ENCODE measurements at places on chromosomes 7 and 10.
A peak's percentile ranks its signal among the peaks of the same experiment; 100 is the strongest.

- no peak for ATAC-seq
These were observed 280.5 kb downstream of the ELFN1 start for GRCh38 chr7:1950452-1951158.

- no peak for ATAC-seq
These were observed 21.0 kb upstream of the PNLIP start for GRCh38 chr10:116524736-116525135.

- ATAC-seq, result peak; percentile 72
These were observed 77.5 kb upstream of the CTTNBP2 start for GRCh38 chr7:117950601-117951260.

- ATAC-seq, result no peak
These were observed 96.4 kb downstream of the ARHGAP12 start for GRCh38 chr10:31832261-31832660.

DNA sequence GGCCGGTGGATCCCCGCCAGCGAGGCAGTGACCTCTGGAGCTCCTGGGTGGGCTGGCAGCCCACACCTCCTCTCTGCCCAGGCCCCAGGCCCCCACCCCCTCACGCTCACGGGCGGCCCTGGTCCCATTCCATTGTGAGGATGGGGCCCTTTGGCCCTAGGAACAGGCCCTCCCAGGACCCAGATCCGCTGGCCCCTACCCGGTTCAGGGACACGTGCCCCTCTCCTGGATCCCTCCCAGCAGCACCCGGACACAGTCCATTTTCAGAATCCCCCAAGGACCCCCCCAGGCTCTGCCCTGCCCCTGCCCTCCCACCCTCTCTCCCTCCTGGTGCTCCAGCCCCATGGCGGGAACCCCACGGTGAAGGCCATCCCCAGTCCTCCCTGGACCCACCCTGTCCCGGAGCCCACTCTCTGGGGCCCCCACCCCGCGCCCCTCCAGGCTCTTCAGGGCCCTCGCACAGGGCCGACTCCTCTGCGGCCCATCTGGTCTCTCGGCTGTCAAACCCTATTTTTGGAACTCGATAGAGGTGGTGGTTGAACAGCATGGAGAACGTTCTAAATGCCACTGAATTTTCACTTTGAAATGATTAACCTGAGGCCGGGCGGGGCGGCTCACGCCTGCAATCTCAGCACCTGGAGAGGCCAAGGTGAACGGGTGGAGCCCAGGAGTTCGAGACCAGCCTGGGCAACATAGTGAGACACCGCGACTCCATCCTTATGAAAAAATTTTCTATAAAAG, 8.1 kb downstream of the ADAP1 start:
- ATAC-seq, result peak; percentile 1

GRCh38 chr7:151435103-151435916, 4.6 kb downstream of the CRYGN start:
- no peak for ATAC-seq

- ATAC-seq, result no peak
These were observed 141.4 kb upstream of the INSYN2A start for GRCh38 chr10:127337801-127338200.

GRCh38 chr7:157434231-157434630, 97.4 kb downstream of the DNAJB6 start:
- ATAC-seq, result no peak

DNA sequence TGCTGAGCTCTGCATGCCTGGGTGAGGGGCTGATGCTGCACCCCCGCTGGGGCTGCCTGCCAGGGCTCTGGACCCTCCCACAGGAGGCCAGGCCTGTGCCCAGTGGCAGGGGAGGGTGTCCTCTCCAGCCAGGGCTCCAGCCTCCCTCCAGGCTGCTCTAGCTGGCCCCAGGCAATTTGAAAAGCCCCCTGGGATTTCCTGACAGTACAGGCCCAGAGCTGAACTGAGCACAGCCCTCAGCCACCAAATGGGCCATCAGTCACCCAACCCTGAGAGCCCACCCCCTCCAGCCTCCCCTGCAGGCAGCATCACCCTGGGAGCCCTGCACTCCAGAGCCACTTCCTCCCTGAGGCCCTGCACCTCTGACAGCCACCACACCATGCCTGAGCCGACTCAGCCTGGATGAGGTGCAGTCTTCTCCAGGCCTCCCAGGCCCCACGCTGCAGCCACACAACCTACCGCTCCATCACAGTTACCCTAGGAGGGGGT, 101.8 kb upstream of the RET start:
- peak; percentile 21 for ATAC-seq

DNA sequence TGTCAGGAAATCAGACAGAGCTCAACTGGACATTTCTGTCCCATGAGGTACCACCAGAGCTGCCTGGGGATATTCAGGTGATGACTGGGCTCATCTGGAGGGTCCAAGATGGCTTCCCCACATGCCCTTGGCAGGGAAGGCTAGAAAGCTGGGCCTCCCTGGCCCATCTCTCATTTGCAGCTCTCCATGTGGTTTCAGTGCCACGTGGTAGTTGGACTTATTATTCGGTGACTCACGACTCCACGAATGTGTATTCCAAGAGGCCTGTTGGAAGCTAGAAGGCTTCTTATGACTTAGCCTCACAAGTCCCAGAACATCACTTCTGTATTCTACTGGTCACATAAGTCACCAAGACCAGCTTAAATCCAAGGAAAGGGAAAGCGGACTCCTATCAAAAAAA, 22.8 kb downstream of the NSMCE4A start:
- ATAC-seq, result no peak

DNA sequence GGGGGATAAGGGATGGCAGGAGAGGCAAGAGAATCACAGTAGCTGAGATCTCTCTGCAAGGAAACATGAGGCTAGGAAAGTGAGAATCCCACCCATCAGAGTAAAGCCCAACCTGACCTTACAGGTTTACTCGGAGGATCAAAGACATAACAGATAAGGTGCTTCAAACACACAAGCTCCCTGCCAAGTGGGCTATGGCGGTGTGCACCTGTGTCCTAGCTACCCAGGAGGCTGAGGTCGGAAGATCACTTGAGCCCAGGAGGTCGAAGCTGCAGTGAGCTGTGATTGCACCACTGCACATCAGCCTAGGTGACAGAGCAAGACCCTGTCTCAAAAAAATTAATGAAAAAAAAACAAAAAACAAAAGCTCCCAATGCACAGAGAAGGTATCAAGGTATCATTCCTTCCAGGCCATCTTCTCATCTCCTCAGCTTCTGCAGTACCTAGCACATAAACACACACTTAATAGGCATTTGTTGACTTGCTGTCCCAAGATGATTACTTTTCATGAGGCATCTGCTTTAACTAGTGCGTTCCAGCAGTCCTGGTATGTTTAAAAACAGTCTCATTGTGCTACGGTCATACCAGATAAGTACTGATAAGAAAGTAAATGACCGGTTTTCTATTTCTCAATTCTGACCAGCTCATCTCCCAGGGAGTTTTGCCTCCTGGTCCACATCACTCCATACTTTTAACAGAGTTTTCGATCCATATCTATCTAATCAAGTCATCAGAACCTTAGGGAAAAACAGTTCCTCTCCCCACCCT, 13.3 kb downstream of the GNA12 start:
- no peak for ATAC-seq

- ATAC-seq, result no peak
These were observed 41.6 kb downstream of the RBM28 start for GRCh38 chr7:128302139-128302538.

DNA sequence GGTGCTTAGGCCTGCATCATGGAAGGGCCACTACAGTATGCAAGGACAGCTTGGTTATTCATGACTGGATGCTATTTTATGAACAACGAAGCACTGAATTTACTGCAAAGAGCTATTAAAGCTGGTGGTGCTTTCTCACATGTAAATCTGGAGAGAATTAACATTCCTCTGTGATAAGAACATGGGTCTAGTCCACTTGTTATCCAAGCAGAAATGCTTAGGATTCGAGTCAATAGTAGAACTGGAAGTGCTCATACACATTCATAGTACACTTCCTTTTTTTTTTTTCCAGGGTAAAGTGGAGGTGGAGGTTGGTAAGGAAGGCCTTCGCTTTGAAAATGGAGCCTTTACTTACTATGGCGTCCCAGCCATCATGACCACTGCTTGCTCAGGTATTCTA, 35.0 kb downstream of the CNNM1 start:
- ATAC-seq, result no peak

DNA sequence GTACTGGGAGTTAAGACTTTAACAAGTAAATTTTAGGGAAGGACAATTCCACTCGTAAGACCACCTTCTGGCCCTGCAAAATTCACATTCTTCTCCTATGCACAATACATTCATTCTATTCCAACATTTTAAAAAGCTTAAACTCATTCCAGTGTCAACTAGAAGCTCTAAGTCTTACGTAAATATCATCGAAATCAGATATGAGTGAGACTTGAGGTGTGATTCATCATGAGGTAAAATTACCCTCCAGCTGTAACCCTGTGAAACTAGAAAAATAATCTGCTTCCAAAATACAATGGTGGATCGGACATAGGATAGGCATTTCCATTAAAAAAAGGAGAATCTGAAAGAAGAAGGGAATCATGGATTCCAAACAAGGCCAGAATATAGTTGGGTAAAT, 370.3 kb downstream of the CDC14C start:
- peak; percentile 62 for ATAC-seq

GRCh38 chr7:154744256-154744860, 258.6 kb downstream of the PAXIP1 start:
- no peak for ATAC-seq

DNA sequence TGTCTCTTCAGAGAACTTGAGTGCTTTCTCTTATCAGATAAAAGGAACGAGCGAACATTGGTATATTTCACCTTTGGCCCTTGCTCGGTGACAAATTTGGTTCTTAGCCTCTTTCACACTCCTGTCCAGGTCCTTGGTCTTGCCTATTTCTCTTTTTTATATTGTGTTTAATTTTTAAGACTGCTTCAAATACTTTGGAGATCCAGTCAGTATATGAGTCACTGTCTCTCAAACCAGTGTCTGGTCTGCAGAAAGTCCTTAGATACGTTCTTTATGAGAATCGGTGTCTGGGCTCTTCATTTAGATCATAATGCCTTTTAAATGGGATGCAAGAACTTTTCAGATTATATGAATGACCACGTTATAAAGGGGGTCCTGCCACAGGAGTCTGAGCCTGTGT, 55.0 kb downstream of the PIK3AP1 start:
- no peak for ATAC-seq

DNA sequence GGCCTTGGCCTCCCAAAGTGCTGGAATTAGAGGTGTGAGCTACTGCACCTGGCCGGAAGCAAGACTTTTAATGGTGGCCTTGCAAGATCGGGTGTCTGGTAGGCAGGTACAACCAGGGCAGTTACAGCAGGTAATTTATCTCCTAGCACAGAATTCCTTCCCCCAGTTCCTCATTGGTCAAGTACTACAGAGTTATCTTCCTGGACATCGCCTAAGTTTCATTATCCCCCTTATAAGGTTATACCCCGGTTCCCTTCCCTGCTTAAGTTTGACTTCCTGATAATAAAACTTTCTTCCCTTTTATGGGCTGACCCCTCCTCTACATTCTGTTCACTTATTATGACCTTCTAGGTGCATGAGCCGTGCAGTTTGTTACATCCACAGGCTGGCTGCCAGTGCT, 19.0 kb upstream of the CYP3A43 start:
- no peak for ATAC-seq

DNA sequence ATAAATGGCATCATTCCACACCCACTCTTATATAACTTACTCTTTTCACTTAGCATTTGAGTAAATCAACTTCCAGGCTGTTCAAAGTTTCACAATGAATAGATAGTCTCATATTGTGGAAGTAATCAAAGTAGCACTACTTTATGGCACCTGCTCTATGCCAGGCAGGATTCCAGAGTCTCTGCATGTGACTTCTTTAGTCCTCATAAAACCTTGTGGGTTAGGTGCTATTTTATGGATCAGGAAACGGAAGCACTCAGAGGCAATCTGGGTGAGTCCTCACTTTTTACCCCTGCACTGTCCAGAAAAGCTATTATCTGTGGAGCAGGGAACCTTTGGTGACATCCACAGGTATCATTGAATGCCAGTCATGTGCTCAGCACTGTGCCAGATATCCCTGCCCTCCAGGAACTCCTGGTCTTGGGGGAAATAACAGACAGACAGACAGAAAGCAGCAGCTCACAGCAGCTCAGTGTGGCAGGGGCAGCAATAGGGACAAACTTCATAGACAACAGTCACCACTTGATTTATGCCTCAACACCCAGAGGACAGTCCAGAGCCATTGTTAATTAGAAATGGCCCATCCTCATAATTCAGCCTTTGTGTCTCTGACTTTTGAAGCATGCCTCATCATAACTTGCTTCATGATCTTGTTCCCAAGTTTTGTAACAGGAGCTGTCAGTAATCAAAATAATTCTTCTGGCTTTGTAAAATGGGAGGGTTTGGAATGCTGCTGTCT, 160.6 kb downstream of the SEC23IP start:
- no peak for ATAC-seq

GRCh38 chr7:130929896-130930659, 196.1 kb upstream of the KLF14 start:
- peak; percentile 89 for ATAC-seq

DNA sequence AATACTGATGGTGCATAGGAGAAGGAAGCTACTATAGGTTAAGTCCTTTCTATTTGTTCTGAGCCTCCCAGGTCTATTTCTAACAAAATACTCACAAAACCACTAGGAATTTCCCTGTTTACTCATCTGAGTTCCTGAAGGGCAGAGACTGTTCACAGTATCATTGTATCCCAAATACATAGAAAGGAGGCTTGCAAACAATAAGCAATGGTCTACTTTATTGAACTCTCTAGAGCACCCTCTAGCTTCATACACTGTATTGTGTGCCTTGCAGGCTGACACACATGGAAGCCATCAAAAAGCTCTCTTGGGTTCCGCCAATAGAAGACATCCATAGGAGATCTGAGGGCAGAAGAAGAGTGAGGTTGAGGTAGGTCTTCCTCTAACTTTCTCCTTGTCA, 826.1 kb downstream of the GRM8 start:
- no peak for ATAC-seq

DNA sequence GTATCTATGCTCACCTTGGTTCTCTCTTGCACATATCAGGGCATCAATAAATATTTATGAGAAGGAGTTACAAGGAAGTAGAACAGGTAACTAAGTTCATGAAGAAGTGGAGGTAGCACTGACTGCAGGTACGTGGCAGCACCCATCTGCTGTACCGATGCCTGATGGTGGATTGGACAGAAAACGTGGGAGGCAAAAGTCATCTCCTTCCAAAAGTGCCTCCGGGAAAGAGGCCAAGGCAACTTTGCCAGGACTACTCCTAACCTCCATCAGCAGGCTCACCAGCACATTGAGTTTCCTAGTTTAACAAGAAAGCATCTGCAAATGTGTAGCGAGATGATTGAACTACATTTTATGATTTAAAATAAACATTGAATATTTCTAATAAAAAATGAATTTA, 248.8 kb downstream of the ANKRD7 start:
- no peak for ATAC-seq

GRCh38 chr10:70354556-70354955, 27.9 kb downstream of the LRRC20 start:
- no peak for ATAC-seq

- no peak for ATAC-seq
These were observed 97.2 kb upstream of the PODXL start for GRCh38 chr7:131653418-131654248.

- ATAC-seq, result no peak
These were observed 393.1 kb upstream of the KCND2 start for GRCh38 chr7:119879835-119880234.

All from esophagus mucosa (tissue), 1 donor.